Activated T-cell treated with anti-CD3 and anti-CD28 coated beads for 24 hours (primary cell): ENCODE measurements at places on chromosomes 7 and 10.

DNA sequence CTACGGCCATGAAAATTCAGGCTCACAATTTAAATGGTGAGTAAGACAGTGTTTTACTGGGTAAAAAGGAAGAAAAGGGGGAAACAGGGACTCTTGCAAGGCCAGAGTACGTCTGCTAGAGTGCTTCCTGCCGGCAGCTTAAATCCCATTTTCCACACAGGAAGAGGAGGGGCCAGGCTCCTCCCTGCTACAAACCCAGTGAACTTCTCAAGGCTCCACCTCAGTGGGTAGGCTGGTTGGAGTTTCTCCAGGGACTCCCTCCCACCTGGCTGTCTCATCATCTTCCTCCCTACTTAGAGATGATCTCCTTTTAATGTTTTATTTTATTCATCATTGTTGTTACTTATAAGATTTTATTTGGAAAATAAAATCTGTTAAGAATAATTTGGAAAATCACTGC is 62.6 kb upstream of the SEMA3C start:
- DNase-seq = no peak

GRCh38 chr10:121057269-121057668 is 206.1 kb downstream of the WDR11 start:
- DNase-seq = no peak

DNA sequence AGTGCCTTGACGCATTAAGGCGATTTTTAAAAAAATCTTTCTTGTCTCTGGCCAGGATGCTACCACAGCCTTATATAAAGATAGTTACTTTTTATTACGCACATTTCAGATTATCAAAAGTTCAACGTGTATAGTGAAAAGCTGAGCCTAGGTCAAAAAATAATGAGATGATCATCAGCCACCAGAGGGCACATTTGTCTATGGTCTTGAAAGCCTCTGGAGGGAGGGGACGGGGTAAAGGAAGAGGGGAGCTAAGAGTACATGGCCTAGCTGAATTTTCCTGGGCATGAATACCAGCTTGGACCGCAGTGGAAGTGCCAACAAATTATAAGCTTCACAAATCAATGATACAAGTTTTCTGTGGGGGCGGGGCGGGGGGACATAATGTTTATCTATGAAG is 285.9 kb upstream of the SMIM30 start:
- no peak for DNase-seq

DNA sequence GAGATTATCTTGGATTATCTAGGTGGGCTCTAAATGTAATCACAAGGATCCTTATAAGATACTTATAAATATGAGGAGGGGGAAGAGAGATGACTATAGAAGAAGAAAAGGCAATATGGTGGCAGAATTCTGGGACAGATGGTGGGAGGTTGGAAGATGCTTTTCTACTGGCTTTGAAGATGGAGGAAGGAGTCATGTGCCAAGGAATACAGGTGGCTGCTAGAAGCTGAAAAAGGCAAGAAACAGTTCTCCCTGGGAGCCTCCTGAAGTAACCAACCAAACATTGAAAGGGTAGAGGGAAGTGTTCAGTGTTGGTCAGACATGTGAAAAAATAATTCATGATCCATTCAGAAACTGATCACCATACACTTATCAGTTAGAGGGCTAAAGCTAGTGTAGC is 213.3 kb downstream of the WDR11 start:
- DNase-seq = no peak

GRCh38 chr7:155192961-155193640 is 104.6 kb upstream of the INSIG1 start:
- no peak for DNase-seq

DNA sequence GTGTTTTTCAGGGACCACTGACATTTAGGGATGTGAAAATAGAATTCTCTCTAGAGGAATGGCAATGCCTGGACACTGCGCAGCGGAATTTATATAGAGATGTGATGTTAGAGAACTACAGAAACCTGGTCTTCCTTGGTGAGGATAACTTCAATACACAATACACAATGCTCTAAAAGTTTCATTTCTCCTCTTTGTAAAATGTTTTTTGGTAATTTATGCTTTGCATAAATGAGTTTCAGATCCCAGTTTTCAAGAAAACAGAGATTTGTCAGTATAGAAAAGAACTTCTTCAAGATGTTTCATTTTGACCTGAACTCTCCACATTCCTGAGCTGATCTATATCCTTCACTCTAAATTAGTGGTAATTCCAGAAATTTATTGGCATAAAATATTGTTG is 14.2 kb downstream of the ZNF92 start:
- no peak for DNase-seq

GRCh38 chr7:106968160-106968559 is 76.3 kb upstream of the PRKAR2B start:
- no peak for DNase-seq

DNA sequence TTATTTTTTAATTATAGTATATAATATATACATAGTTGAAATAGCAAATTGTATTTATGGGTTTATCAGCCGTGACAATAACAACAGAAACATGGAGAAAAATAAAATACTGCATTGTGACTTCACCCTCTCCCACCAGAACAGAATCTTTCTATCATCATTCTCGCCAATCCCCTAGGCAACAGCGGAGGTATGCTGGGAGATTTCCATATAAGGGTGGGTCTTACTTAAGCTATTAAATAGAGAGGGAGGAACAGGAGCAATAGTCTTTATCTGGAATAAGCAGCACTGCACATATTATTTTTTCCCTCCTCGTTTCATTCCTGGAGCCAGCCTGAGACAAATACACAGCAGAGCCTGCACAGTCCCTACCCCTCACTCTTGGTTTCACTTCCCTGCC is 1214.9 kb downstream of the XPNPEP1 start:
- DNase-seq = no peak

- no peak for DNase-seq
Observed at GRCh38 chr10:126080879-126081411, 184.6 kb downstream of the FANK1 start.

GRCh38 chr7:97846945-97847344 is 25.3 kb downstream of the ASNS start:
- no peak for DNase-seq

GRCh38 chr10:19498393-19499290 is 317.6 kb upstream of the PLXDC2 start:
- DNase-seq = no peak
